ENCODE measurements at places on chromosomes 1 and 21.

DNA sequence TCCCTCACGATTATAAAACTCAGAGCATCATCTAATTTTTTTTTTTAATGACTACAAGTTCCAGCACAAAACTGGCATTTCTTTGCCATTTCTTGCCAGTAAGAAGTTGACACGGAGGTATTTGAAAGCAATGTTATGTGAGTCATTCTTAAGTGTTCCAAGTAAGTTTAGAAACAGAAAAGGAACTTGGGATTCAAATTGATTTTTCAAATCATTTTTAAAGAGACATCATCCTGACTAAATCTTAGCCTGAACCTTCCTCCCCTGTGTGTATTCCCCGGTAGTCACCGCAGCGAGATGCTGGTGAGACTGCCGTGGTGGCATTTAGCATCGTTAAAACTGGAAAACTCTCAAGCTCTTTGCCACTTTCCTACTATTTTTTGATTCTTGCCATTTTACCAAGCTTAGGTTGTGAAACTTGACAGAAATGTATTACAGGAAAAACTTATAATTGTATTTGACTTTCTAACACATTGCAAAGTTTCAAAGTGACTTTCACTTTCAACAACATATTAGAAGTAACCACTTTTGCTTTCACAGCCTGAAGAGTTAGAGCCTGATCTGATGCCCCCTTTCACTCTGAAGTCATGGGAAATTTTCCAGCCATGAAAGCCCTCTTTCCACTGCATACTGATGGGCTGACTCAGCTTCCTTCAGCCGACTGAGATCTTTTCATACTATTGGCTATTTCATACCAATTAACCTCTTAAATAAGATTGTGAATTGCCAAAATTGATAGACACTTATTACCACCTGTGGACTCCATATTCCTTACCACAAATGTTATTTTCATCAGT, 61.4 kb downstream of the OLFML2B start:
- no peak for DNase-seq

DNA sequence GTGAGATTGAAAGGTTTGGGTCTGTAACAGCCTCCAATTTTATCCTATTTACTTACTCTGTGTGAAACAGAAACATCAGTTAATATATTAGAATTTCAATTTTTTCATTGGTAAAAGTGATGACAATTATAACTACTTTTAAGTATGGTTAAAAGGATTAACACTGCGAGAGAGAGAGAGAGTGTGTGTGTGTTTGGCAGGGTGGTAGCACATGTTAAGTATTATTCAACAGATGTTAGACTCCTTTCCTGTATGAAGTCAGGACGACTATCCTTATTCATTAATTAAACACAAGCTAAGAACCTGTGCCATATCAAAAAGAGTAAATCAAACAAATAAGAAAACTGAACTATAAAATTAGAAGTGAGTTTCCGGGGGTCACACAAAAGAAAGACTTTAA, 662.5 kb downstream of the PLPP3 start:
- no peak for DNase-seq

- DNase-seq = no peak
These were observed 84.6 kb downstream of the SPATA6 start for GRCh38 chr1:48387409-48387808.

- DNase-seq = no peak
These were observed 108.0 kb downstream of the KCNJ6 start for GRCh38 chr21:37808261-37808660.

DNA sequence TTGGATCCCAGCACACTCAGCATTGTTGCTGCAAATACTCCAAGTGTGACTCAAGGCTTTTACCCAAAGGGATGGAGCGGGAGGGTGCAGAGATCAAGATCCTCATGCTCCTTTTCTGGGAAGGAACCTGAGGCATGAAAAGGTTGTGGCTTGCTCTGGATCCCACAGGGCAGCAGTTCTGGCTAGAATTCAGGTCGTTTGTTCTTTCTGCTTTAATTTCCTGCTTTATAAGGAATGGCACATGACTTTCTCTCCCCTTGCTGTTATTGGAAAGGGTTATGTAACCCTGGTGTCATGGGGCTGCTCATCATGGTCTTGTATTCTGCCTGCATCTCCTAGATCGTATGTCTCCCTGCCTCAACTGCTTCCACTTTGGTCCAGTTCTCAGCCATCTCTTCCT, 101.6 kb downstream of the NOS1AP start:
- no peak for DNase-seq

- peak; percentile 93 for DNase-seq
These were observed 830 bp downstream of the INPP5B start for GRCh38 chr1:37945743-37946702.

GRCh38 chr1:25253911-25254310, 6.7 kb upstream of the RSRP1 start:
- no peak for DNase-seq

DNA sequence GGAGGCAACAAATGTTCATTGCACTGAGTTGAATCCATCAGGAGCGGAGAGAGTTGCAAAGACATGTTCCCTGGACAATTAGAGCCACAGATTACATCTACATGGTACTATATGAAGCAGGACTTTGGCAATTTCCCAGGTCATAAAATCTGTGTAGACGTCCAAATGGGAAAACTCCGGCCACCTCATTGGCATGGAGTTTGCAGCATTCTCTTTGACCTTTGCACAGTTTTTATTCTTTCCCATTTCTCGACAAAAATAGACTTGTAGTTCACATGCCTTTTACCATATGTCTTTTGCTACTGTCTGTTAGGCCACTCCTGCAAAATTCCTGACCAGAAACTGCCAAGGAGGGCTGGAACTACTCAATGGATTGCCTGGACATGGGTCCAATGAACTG, 48.2 kb downstream of the UBE2T start:
- DNase-seq = no peak

DNA sequence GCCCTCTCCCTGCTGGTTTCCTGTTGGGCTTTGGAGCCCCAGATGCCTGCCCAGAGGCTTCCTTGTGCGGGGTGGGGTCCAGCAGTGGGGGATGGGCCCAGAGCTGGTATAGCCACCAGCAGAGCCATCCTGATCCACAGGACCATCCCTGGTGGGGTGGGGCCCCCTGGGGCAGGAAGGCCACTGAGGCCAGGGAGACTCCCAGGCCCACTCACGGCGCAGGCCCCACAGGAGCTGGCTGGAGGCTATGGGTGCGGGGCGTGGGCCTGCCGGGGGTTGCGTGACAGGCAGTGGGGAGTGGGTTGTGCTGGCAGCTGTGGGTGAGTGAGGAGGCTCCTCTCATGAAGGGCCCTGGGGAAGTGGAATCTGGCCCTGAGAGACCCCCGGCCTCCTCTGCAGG, 5.7 kb downstream of the LRRC3 start:
- DNase-seq = no peak

DNA sequence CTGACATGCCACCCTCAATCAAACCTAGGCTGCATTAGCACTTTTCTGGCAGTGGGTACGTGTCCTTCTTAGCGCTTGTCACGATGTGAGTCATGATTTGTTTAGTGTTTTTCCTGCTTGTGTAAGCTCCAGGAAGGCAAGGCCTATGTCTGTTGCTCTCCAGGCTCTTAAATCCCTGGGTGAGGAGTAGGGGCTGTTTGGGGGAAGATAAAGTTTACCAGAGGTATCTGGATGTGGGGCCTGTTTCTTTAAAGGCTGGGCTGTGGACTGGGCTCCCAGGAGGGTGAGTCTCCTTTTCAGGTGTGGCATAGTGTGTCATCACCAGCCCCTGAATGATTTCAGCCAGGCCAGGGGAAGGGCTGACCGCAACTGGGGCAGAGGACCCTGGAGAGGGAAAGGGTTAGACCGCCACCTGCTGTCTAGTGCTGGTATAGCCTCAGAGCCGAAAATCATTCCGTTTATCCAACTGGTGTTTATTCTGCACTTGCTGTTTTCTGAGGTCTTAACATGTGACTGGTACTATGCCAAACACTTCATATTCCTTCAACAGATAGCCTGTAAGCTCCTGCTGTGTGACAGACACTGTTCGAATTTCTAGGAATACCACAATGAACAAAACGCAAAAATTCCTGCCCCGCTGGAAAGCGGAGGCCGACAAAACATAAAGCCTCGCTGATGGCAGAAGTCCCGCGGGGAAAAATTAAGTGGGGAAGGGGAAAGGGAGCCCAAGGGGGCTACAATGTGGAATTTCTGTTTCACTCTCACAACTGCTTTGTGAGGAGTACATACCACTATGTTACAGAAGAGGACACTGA, 9.7 kb downstream of the SERINC2 start:
- DNase-seq = no peak

DNA sequence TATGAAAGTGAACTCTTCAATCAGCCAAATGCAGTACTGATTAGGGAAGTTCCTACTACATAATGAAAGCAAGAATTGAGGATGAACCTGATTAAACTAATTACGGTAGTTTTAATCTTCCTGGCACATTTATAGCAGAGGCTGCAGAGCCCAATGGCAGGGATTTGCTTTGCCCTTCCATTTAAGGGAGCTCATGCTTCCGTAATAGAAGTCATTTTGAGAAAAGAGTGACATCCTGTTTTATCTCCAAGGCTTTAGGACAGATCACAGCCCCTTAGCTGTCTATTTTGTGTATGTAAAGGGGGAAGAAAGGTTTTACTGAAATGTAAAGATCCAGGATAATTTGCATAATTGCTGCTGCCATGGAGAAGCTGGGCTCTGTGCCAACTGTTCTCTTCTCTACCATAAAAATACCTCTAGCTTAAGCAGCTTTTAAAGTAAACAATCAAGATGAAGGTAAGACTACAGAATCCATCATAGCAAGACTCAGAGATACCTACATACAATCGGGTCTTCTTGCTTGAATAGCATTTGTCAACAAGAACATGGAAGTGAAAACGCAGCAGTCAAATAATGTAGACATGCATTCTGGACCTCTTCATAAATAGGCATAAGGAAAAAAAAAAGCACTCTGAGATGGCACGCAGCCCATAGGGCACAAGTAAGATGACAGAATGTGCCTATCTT, 62.5 kb downstream of the ASH1L start:
- DNase-seq = no peak

DNA sequence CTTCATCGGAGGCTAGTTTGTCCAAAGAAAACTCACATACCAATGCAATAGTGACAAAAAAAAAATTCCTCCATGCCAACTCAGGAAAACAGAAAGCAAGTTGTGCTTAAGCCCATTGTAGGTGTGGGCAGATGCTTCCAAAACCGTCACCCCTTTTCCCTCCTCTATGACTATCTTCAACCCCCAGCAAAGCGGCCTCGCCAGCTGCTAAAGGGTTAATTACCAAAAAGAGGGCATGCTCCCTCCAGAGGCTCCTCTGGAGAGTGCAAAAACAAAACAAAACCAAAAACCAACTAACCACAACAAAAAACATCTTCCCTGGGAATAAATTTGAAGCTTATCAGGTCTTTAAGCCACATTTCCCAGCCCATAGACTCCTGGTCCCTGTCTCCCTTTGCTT, 1.2 kb downstream of the LMOD1 start:
- DNase-seq = no peak

DNA sequence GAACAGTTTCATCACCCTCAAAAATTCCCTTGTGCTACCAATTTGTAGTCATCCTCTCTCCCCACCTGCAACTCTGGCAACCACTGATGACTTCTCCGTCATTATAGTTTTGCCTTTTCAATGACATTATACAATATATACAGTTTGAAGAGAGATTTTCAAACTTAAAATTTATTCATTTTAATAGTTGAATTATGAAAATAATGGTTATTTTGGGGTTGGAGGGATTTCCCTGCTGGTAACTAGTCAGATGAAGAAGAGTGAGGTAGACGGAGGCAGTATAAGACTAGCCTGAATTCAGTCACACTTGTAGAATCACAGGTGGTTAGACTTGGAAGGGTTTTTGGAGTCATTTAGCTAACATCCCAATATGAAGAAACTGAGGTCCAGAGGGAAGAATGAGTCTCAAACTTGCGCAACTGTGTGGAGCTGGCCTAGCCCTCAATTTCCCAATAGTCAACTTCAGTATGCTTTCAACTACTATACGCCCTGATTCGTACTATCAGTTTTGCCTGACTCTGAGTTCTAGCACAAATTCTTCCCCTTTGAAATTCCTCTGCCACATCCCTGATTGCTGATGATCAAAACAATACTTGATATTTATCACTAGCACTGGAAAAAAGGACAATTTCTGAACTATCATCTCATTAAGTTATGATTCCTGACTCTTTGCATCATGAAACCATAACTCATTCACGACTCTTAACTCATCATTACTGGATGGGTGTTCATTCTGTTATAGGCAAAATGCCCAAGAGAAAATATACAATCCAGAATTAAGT, 54.2 kb downstream of the VANGL2 start:
- no peak for DNase-seq

DNA sequence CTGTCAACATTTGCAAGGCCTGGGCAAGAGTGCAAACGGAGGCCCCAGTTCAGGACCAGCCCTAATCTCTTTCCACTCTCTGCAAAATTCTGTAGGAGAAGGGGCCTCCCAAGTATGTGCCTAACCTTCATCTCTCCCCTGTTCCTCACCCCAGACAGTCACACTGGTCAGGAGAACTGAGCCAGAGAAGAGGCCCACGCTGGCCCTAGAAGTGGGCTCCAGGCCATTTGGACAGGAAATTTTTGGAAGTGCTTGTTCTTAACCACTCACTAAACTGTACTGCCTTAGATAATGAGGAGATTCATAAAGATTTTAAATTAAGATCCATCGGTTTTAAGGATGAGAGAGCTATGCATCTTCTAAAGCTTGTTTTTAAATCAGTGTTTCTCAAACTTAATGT, 129.7 kb upstream of the ADGRL2 start:
- no peak for DNase-seq
